Right atrium auricular region (tissue), 2 donors: ENCODE measurements at places on chromosomes 6 and 20. TPM values are rescaled to one million over a fixed set of nuclear protein-coding genes. Genes with fewer than 3 reads are reported as not detected.

The COL10A1 gene
- not detected for total RNA-seq

The TMEM74B gene
- total RNA-seq: 0.83 TPM

The RNGTT gene
- total RNA-seq: 7.5 TPM

The SFTA2 gene
- total RNA-seq: not detected

GRCh38 chr20:1002682-1003561 is 811 bp upstream of the RSPO4 start:
- no peak for DNase-seq

DNA sequence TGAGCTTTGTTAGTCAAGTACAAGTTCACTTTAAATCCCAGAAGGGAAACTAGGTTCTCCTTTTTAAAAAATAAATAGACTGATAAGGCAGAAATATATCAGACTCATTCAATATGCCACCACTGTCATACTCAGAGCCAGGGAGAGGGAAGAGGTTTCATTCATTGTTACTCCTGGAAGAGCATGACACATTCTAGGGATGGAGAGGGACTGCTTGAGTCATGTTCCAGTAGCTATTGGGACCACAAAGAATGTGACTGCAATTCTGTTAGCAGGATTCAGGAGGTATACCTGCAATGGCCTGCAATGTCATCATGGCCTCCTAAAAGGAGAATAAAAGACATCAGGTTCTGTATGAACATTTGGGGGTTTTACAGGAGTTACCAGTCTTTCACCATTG is 167.6 kb downstream of the TFAP2B start:
- no peak for DNase-seq

GRCh38 chr6:85472744-85473143 is 22.9 kb downstream of the NT5E start:
- DNase-seq: no peak

DNA sequence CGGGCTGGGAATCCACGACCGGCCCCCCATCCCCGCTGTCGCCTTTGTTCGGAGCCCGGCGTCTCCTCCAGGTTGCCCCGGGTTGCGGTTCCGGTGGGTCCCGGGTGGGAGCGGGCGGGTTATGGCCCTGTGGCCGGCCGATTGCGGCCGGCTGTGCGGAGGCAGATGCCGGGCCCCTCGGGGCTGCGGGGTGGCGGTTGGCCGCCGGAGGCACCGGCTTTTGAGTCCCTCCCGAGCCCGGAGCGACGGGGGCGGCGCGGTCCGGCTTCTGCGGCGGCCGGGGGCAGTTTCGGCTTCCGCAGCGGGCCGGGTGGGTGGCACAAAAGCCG is 431 bp downstream of the LOC128125822 start:
- no peak for DNase-seq
